ENCODE measurements at places on chromosomes 5 and 9.

- DNase-seq = peak; percentile 65
Observed at GRCh38 chr5:43685252-43685950, 82.4 kb downstream of the NNT start.

GRCh38 chr5:71971862-71972261 is 135.4 kb upstream of the MAP1B start:
- DNase-seq = no peak

DNA sequence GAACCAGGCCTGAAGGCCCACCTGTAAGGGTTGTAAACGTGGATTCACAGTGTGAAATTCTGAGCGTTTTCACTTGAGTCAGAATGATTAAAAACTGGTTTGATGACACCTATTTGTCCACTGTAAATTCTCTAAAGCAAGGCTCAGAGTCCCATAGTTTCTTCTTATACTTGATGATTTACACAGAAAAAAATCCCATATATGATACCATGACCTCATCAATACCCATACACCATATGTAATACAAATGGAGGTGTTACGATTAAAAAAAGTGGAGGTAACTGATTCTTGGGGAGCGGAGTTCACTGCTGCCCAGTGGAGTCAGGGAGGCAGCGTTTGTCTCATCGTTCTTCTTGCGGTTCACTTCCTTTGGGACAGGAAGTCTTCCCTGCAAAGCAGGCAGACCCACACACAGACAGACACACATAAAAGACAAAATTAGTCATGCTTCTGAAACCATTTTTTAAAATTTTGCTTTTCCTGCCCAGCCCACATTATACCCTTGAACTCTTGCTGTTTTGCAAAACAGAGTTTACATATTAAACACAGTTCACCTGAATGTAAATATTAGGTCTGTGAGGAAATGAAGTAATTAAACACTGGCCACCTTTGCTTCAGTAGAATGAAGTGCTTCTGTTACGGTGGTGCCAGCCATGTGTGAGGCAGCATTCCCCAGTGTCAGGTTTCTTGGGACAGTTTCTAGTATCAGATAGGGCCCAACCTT is 26.2 kb downstream of the NREP start:
- DNase-seq = no peak

GRCh38 chr5:590346-590745 is 21.8 kb upstream of the CEP72 start:
- DNase-seq = no peak

DNA sequence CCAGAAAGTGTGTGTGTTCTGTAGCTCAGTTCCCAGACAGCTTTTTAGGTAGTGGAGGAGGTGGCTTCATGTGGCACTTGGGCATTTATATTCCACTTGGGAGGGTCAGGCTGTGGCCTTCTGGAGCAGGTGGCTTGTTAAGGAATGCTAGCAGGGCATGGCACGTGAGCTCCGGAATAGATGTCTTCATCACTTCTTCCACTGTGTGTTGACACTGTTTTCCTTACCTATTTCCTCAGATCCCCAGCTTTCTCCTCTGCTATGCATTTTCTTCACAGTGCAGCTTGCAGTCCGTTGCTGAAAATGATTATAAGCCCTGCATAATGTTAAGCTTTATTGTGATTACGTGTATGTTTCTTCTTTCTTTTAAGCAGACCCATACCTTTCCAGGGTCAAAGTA is 3.3 kb upstream of the MAML1 start:
- no peak for DNase-seq

DNA sequence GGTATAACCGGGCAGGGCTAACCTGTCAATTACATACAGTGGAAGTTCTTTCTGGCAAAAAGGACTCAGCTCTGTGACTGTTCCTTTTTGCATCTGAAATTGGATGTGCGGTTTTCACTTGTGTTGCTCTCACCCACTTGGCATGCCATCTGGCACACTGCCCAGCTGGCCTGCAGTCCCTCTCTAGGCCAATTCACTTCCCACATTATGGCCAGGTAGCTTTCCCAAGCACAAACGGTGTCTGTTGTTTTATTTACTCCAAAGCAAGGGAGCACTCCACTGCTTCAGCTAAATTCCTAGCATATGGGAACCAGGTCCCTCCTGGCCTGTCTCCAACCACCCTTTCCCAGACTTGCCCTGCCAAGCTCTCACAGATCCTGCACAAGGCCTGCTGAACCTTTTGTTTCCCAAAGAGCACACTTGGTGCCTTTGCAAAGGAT is 132.5 kb downstream of the SEMA6A start:
- peak; percentile 7 for DNase-seq

DNA sequence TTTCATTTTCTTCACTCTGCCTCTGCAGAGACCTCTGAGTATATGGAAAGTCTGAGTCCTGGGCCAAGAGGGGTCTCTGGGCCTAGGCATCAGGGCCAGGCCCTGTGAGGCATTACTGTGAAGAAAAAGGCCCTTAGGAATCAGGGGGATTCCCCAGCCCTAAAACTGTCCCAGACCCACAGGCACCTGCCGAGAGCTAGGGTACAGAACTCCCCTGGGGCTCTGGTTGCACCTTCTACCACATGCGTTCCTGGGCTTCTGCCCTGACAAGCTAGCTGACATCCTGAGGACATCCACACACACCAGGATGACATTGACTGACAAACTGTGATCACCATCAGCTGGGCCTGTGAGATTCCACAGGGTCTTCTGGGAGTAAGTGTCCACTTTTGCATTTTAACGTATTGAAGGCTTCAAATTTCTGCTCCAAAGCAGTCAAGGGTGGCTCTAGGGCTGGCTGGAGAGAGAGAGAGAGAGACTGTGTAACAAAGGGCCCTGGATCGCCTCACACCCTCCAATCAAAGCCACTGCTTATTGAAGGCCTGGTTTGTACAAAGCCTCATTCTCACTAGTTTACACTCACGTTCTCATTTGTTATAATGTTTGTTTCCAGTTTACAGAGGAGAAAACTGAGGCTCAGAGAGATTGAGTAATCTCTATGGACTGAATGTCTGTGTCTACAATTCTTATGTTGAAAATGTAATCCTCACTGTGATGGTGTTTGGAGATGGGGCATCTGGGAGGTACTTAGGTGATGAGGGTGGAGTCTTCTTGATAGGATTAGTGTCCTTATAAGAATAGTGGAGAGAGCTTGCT is 45.1 kb downstream of the TGFBI start:
- no peak for DNase-seq

DNA sequence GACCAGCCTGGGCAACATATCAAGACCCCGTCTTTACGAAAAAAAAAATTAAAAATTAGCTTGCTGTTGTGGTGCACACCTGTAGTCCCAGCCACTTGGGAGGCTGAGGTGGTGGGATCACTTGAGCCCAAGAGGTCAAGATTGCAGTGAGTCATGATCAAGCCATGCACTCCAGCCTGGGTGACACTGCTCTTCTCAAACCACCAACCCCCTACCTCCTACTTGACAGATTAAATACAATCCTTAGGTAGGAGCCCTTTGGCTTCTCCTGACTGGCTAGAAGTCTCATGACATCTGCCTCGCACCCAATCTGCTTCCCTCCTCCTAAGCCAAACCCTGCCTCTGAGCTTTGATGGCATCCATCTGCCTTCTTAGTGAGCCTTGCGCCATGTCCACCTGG is 11.6 kb upstream of the FBP1 start:
- DNase-seq = no peak

GRCh38 chr5:89267788-89268187 is 384.8 kb upstream of the MEF2C start:
- no peak for DNase-seq

DNA sequence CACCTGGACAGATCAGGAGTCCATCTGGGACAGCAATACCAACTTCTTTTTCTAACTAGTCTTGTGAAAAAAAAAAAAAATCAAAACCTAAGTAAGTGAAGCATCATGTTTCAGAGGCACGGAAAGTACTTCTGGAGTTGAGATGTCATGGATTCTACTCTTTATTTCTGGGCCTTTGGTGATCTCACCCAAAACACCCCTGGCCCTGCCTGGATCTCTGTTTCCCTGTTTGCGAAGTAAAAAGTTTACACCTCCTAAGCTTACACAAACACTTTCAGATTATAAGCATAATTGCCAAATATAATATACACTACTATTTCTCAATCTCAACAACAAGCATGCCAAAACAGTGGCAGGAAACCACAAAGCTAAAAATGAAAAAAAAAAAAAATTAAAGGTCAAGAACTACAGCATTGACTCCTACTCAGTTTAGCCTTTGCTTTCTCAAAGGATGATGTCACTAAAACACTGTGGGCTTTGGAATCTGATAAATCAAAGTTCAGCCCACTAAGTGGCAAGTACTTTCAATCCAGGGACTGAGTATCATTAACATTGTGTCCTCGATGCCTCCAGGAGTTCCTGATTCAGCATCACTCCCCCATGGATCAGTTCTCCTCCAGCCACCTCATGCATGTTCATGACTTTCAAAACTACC is 291.9 kb downstream of the NFIB start:
- peak; percentile 21 for DNase-seq

- DNase-seq = no peak
Observed at GRCh38 chr5:72241346-72242003, 78.6 kb downstream of the MRPS27 start.

- DNase-seq = no peak
Observed at GRCh38 chr9:114861922-114862605, 56.2 kb upstream of the TNFSF15 start.

- no peak for DNase-seq
Observed at GRCh38 chr5:57207681-57208080, 33.8 kb downstream of the GPBP1 start.

DNA sequence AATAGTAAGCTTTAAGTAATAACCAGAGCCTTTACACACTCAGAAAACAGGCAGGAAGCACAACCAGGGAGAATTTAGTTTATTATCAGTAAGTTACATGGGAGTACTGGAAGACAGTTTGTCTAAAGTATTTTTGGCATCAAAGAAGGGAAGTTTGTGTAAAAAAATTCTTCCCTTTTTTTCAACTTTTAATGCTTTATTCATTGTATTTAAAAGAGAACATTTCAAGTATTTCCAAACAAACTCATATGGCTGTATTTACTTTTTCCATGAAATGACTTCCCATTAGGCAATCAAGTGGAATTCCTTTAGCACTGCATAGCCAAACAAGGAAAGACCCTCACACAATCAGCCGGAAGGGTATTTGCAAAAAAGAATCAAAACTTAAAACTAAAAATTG is 26.7 kb downstream of the RNF145 start:
- DNase-seq = peak; percentile 83

DNA sequence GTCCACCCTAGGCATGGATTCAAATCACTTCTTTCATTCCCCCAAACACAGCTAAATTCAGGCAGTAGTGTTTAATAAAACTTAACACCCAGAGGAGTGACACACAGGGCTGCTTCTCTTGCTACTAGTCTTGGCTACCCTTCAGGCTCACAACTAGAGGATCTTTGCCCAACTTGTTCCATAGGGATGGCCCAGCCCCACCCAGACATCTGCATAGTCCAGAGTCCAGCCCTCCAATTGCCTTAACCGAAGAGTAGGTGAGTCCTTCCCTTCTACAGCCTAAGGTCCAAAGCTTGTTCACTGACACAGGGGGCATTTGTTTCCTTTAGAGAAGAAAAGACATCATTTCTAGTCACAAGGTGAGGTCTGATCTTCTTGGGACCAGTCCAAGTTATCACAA is 15.2 kb upstream of the RXFP3 start:
- DNase-seq = no peak

DNA sequence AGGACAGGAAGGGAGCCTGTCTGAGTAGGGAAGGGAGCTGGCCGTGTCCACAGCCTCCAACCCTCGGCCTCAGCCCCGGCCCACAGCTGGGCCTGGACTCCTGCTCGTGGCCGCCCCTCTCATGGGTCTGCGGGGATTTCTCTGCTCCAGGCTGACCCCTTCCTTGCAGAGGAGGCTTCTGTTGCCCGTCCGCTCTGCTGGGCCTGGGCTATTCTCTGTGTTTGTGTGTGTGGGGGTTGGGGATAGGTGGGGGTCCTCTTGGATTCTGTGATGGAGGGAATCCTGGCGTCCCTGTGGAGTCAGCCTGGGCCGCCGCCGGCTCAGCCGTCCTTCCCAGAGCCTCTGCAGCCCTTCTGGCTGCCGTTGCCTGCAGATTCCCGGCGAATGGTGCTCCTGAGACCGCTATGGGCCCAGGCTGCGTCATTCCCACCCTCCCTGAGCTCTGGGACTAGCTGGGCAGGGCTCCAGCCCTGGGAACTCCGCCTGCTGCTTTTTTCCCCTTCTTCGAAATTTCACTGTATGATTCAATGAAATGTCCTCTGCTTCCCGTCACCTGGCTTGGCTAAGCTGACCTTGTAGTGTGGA is 64.2 kb downstream of the FGF18 start:
- peak; percentile 86 for DNase-seq

GRCh38 chr9:33230756-33231622 is 9.0 kb upstream of the SPINK4 start:
- no peak for DNase-seq

DNA sequence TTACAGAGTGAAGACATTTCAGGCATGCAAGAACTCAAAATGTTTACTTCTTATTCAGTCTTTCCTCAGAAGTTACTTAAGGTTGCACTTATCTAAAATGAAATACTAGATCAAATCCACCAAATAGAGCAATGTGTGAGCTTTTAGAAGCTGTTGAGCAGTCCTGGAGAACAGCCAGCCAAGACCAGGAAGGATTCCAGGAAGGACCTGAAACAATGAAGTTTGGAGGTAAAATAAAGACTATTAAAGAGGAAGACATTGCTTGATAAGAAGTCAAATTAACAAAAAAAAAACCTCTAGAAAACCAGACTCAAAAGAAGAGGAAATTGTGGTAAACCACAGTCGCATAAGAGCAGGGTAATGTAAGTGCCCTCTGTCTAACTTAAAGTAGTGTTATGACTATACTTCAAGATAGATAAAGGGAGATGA is 156.2 kb upstream of the S1PR3 start:
- DNase-seq = peak; percentile 79

GRCh38 chr9:127838375-127839078 is 15.9 kb downstream of the ENG start:
- peak; percentile 93 for DNase-seq

DNA sequence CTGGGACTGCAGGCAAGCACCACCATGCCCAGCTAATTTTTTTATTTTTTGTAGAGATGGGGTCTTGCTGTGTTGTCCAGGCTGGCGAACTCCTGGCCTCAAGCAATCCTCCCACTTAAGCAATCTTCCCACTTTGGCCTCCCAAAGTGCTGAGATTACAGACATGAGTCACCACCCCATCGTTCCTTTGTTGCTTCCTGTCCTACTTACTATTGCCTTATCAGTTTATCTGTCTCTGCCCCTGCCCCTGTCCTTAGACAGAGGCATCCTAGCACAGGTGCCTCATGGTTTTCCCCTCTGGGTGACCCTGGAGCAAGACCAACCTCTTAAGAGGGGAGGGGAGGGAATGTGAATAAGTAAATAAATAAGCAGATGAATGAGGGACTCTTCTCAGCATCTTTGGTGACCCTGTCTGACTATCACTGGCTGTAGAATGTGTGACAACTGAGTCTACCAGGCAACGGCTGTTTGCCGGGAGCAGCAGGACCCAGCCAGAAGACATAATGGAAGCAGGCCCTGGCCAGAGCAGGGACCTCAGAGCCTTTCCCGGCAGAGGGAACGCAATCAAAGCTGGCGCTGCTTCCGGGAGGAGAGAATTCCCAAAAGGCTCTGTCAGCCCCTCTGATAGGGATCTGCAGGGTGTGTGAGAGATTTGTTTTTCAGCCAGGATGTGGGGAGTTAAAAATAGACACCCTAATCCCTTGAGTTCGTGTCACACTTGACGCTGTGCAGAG is 43.8 kb upstream of the DAB2IP start:
- peak; percentile 60 for DNase-seq

- no peak for DNase-seq
Observed at GRCh38 chr5:171721464-171721863, 64.2 kb upstream of the SMIM23 start.
